ENCODE measurements at places on chromosomes 11 and 22.

DNA sequence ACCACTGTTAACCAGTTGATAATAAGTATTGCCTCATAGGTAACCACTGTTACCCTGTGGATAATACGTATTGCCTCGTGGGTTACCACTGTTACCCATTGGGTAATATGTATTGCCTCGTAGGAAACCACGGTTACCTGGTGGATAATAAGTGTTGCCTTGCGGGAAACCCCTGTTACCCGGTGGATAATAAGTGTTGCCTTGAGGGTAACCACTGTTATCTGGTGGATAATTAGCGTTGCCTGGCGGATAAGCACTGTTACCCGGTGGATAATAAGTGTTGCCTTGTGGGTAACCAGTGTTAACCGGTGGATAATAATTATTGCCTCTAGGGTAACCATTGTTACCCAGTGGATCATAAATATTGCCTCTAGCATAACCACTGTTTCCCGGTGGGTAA is 27.3 kb upstream of the NXPE4 start:
- no peak for DNase-seq

GRCh38 chr11:103413266-103413888 is 304.2 kb downstream of the DYNC2H1 start:
- no peak for DNase-seq

GRCh38 chr11:9923280-9923679 is 259.4 kb downstream of the SWAP70 start:
- DNase-seq: no peak

- DNase-seq: no peak
These were observed 71.6 kb upstream of the ATXN10 start for GRCh38 chr22:45599836-45600577.

GRCh38 chr11:75462117-75462653 is 29.2 kb upstream of the KLHL35 start:
- DNase-seq: no peak

- DNase-seq: no peak
These were observed 60.1 kb downstream of the LRRC4C start for GRCh38 chr11:41399323-41399722.

DNA sequence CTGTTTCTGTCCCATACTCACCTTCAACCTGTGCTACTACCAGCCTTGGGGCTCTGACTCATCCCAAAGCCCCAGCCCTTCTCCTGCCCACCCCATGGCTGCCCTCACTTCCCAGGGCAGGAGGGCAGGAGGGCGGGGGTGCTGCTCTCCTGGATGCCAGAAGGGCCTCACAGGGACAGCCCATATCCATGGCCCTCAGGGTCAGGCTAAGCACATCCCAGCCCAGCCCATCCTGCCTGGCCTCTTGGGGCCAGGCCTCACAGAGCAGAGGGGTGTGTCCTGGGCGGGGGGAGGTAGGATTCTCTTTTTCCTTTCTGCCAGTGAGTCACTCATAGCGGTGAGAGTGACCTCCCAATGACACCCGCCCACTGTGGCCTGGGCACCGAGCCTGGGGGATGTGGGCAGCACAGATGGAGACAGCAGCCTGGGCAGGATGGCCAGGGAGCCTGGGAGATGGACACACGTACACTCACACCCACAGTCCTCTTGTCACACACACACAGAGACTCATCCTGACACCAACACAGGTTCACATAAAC is 2.4 kb downstream of the LTBP3 start:
- DNase-seq: no peak

DNA sequence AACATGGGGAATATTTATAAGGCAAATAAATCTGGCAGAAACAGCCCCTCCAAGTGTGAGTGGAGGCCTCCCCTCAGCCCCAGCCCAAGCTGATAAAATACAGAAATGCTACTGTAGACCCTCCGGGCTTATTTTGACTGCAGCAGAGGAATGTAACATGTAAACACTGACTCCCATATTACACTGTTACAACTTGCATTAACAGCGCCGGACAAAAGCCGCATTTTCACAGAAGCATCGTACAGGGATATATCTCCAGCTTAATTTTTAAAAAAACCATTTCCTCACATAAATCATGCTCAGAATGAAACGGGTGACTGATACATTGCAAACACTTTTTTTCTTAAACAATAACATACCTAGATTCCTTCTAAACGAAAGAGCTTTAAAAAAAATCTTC is 36.6 kb upstream of the COMT start:
- no peak for DNase-seq

GRCh38 chr11:107508201-107508857 is 50.7 kb upstream of the CWF19L2 start:
- DNase-seq: no peak

GRCh38 chr11:36371181-36371580 is 75.1 kb downstream of the PRR5L start:
- DNase-seq: no peak

- DNase-seq: no peak
These were observed 5.2 kb downstream of the TSPAN32 start for GRCh38 chr11:2306877-2307500.

- DNase-seq: no peak
These were observed 209.5 kb downstream of the NTM start for GRCh38 chr11:131579932-131580387.

- no peak for DNase-seq
These were observed 613.5 kb upstream of the CCDC179 start for GRCh38 chr11:23473782-23474181.

DNA sequence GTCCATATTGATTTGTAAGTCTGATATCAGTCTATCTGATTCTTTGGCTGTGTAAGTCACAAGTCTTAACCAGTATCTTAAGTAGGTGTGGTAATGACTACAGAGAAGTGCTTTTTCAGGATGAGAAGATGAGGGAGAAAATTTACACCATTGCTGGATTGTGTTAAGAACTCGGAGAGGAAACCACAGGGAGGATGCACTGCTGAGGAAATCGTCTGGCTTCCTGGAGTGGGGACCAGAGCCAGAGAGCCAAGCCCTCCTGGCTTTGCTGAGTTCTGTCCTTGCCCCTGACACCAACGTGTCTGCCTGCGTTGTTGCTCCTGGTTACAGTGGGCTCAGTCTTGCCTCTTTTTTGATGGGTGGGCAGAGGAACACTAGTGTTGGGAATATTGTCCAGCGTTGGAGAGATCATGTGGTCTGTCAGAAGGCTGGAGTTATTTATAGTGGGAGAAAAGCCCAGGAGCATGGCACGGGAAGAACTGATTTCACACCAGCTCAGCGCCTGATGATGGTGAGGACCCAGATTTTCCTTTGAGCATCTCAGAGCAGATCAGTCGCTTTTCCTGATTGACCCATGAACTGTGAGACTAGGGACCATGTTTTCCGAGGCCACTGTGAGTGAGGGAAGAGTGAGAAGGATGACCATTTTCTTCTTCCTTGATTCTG is 29.6 kb downstream of the MARK2 start:
- no peak for DNase-seq

GRCh38 chr11:30360741-30361140 is 37.8 kb downstream of the ARL14EP start:
- DNase-seq: no peak

- DNase-seq: no peak
These were observed 25.1 kb downstream of the LRFN4 start for GRCh38 chr11:66881927-66882452.

DNA sequence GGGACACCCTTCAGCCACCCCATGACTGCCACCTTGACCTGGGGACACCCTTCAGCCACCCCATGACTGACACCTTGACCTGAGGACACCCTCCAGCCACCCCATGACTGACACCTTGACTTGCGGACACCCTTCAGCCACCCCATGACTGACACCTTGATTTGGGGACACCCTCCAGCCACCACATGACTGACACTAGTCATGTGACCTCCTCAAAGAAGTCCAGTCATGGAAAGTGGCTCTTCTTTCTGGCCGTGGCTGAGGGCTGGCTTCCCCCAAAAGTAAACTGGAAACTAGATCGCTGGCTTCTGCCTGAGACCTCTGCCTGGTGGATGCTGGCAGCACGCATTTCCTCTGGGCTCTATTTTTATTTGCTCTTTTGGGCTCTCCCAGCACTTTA is 28.4 kb downstream of the ARFGAP2 start:
- no peak for DNase-seq

DNA sequence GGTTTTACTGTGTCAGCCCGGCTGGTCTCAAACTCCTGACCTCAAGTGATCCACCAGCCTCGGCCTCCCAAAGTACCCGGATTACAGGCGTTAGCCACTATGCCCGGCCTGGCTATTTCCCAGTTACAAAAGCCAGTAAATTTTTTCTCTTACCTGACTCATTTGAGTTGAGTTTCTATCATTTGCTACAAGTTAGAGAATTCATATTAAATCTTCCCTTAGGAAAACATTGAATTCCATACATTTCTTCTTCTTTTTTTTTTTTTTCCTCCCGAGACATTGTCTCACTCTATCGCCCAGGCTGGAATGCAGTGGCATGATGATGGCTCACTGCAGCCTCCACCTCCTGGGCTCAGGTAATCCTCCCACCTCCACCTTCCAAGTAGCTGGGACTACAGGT is 26.0 kb downstream of the CHEK2 start:
- no peak for DNase-seq

GRCh38 chr11:119419246-119419645 is 3.7 kb downstream of the THY1 start:
- DNase-seq: no peak

- DNase-seq: no peak
These were observed 30.3 kb upstream of the WNT7B start for GRCh38 chr22:46007003-46007847.
